B cell (primary cell): ENCODE measurements at places on chromosomes 5 and 9. TPM values are rescaled to one million over a fixed set of nuclear protein-coding genes. Genes with fewer than 3 reads are reported as not detected.

DNA sequence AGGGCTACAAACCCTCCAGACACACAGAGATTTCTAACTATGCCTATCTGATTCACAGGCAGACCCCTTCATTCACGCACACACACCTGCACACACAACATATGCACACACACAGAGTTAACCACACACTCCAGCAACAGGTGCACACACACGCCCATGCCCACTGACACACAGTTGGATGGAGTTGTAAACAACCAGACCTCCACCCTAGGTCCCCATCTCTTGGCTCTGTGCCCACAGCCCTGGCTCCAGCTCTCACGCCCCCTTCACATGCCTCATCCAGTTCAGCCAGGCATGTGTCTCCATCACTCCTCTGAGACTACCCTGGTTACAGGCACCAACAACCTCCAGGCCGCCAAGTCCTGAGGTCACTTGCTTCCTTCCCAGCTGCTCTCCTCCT, 61.1 kb downstream of the PSD2 start:
- no peak overlapping the region for H3K4me3 ChIP-seq
- DNase-seq = no peak
- no peak overlapping the region for H3K27ac ChIP-seq
- H3K36me3 ChIP-seq = no peaks in the 10 kb centered on the region
- peaks cover 3% of the 10 kb centered on the region for H3K27me3 ChIP-seq

DNA sequence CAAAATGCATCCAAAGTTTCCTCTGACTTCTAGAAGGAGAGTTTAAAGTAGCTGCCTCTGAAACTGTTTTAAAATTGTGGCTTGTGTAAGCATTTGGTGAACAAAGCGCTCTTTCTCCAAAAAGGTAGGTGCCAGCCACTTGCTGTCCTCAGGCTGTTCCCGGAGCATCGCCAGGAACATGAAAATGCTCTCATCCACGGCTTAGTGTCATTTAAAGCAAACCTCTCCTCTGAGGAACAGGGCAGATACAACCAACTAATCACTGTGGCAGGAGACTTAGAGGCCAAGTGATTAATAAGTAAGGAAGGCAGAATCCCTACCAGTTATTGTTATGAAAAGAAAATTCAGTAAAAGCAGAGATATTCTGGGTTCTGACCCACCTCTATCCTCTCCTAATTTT, 165.6 kb downstream of the DCP2 start:
- DNase-seq = no peak
- H3K27me3 ChIP-seq = no peaks in the 10 kb centered on the region
- no peaks in the 10 kb centered on the region for H3K4me1 ChIP-seq

Gene IL7R
- total RNA-seq = 1.4 and 2.4 TPM in 2 replicates

Gene NR2F1
- not detected in 2 replicates for total RNA-seq

DNA sequence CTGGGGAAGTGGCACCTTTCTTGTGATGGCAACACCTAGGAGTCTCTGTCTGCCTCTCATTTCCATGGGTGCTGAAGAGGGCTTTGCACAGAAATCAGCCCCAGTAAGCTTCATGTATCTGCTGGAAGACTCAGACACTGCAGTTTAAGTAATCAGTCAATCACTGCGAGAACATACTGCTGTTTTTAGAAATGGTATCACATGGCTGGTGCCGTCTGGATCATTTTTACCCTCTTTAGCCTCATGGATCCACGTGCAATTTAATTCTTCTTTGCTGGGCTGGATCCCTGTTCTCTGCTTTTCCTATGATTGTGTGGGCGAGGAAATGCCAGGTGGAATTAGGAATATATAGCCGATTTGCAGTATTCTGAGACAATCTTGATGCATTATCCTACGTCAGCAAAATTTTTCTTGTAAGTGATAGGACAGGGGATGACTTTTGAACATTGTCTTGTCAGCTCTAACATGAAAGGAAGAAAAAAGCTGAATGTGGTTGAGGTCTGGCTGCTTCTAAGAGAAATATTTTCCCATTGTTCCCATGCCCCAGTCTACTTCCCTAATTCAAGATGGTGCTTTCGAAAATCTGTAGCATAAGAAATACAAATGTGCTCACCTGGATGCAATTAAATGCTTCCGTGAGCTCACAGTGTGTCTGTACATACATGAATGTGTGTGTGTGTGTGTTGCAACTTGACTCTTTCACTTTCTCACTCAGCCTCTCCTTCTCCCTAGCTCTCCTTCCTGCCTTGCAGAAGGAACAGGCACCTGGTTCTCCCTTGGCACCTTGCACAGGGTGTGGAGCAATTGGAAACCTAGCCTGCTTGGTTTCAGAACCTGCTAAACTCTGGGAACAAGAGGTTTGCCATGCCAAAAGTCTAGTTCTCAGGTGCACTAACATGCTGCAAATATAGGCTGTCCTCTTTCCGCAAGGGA, 281.6 kb downstream of the NTRK2 start:
- H3K27me3 ChIP-seq = no peaks in the 10 kb centered on the region
- no peak overlapping the region for H3K27ac ChIP-seq
- H3K4me3 ChIP-seq = no peak overlapping the region
- no peak for DNase-seq
- H3K36me3 ChIP-seq = no peaks in the 10 kb centered on the region

Gene WDR38
- not detected in 2 replicates for total RNA-seq

Gene RAB3C
- 0.20 and 0.32 TPM in 2 replicates for total RNA-seq

DNA sequence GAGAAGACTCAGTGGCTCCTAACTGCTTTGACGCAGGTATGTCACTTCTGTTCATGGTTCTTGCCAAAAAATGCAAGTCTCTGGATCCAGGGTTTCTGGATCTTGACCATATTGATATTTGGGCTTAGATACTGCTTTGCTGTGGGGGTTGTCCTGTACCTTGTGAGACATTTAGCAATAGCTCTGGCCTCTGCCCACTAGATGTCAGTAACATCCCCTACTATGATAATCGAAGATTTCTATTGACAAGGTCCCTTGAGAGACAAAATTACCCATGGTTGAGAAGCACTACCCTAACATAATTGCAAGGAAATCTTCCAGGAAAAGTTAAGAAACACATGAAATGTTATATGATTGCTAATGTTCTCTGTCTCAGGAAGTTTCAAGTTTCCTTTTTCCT, 285.4 kb downstream of the TMEM232 start:
- no peaks in the 10 kb centered on the region for H3K27me3 ChIP-seq
- no peak overlapping the region for H3K4me3 ChIP-seq
- no peak for DNase-seq
- no peaks in the 10 kb centered on the region for H3K36me3 ChIP-seq

Gene EIF4E1B
- total RNA-seq = not detected in 2 replicates

Gene GZMA
- total RNA-seq = 0.58 TPM in 1 of 2 replicates, not detected in the other

DNA sequence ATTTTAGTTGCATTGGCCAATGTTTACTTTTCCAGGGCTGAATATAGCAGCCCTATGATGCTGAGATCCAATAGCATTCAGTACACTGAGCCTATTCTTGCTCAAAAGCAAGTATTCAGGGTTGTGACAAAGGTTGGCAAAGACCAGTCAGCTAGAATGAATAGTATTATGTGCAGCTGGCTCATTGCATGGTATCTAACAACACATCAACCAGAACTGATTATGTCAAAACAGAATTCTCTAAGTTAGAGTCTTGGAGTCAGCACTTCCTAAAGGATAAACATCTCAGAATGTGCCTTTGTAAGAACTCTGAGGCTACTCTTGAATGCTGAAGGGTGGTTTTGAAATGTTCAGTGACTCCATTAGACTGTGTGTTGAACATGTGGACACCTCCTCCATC, 774.5 kb upstream of the RGMB start:
- no peak for DNase-seq
- no peaks in the 10 kb centered on the region for H3K4me1 ChIP-seq
- no peaks in the 10 kb centered on the region for H3K36me3 ChIP-seq
- H3K27ac ChIP-seq = no peak overlapping the region
- H3K27me3 ChIP-seq = no peaks in the 10 kb centered on the region

- H3K4me1 ChIP-seq = no peaks in the 10 kb centered on the region
- peaks cover 27% of the 10 kb centered on the region for H3K36me3 ChIP-seq
- no peak overlapping the region for H3K4me3 ChIP-seq
- H3K27me3 ChIP-seq = no peaks in the 10 kb centered on the region
These were observed 17.9 kb downstream of the NDUFA8 start for GRCh38 chr9:122141671-122142070.
